ENCODE measurements at places on chromosomes 1 and 21.

- DNase-seq, result no peak
These were observed 17.1 kb upstream of the PARP1 start for GRCh38 chr1:226425004-226425378.

GRCh38 chr1:56469640-56470371 lies 109.6 kb downstream of the PLPP3 start:
- DNase-seq, result no peak

DNA sequence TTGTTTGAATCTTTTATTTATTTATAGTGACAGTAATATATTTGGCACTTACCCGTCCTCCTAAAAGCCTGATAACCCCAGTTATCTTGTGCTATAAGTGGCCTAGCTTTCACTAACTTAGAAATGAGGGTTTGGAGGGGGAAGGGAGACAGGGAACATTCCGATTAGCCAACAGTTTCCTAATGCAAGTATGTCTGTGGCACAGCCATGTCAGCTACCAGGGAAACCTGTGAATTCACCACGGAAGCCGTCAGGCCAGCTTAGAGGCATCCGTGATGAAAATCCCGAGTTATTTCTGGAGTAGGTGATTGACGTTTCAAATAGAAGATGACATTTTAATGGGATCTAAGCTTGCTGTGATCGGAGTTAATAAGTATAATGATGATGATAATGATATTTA lies 39.4 kb upstream of the BCL10 start:
- no peak for DNase-seq

DNA sequence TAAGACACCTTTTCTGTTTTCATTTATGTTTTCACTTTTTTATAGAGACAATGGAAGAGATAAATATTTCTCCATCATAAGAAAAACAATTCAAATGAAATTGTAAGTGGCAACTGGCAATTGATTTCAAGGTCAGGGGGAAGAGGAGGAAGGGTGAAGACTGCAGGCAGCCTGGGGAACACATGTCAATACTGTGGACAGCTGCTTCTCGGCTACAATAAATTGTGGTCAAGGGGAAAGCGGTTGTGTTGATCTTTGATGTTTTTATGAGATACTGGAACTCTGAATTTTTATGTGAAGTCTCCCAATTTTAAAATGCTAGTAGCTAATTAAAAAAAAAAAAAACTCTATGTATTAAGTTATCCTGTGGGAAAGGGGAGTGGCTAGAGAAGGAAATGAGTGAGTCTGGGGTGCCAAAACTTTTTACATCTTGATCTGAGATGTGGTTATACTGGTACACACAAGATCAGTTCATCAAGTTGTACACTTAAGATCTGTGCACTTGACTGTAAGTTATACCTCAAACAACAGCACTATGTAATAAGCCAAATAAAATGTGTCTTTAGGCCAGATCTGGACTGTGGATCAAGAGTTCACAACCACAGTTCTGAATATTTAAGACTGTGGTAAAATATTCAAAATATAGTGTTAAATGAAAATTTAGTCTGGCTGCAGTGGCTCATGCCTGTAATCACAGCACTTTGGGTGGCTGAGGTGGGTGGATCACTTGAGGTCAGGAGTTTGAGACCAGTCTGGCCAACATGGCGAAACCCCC lies 18.0 kb downstream of the SSX2IP start:
- no peak for DNase-seq

GRCh38 chr1:244162786-244163530 lies 111.9 kb downstream of the ZBTB18 start:
- no peak for DNase-seq

DNA sequence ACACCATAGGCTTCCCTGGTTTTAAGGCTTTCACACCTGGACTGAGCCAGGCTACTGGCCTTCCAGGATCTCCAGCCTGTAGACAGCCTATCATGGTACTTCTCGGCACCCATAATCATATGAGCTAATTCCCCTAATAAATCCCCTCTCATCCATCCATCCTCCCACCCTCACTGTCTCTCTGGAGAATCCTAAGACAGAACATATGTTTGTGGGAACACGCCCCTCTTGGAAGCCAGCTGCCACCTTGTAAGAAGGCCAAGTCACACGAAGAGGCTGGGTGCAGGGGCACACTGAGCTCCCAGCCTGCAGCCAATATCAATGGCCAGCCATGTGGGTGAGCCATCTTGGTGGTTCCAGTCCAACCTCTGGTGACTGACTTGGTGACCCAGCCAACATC lies 7.4 kb downstream of the CLCC1 start:
- DNase-seq, result no peak

DNA sequence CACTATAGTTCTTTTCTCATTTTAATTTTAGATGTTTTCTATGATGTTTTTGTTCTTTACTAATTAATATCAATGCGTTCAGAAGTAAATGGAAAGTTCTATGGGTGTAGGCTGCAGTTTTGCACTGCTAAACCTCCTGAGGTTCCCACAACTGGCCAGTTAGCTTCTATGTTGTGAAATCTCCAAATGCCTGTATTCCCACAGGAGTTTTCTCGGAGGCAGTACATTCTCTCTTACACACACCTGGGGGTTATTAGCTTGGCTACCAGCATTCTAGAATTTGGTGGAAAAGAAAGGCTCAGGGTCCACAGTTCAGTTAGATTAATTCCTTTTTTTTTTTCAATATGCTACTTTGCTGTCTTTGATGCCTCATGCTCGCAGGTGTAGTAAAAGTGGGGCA lies 216.9 kb upstream of the NRIP1 start:
- DNase-seq, result no peak
